NCI-H460 (cell line): ENCODE measurements at places on chromosomes 5 and 9. TPM values are rescaled to one million over a fixed set of nuclear protein-coding genes. Genes with fewer than 3 reads are reported as not detected.
A peak's percentile ranks its signal among the peaks of the same experiment; 100 is the strongest.

DNA sequence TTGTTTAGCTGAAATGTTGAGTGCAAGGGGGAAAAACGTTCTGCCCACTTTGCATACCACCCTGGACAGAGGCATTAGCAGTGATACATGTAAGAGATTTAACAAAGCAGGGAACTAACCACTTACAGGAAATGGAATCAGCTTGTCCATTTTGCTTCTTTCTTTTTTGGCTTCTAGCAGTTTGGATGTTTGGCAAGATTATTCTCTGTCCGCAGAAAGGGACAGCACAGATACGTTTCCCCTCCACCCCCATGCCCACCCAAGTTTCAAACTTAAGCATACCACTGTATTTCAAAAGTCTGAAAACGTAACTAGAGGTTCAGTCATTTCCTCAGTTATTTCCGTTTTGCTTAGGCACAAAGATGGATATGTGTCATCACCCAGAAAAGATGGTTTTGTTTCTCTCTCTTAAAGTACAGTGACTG is 118.4 kb downstream of the GDNF start:
- no peak for DNase-seq

DNA sequence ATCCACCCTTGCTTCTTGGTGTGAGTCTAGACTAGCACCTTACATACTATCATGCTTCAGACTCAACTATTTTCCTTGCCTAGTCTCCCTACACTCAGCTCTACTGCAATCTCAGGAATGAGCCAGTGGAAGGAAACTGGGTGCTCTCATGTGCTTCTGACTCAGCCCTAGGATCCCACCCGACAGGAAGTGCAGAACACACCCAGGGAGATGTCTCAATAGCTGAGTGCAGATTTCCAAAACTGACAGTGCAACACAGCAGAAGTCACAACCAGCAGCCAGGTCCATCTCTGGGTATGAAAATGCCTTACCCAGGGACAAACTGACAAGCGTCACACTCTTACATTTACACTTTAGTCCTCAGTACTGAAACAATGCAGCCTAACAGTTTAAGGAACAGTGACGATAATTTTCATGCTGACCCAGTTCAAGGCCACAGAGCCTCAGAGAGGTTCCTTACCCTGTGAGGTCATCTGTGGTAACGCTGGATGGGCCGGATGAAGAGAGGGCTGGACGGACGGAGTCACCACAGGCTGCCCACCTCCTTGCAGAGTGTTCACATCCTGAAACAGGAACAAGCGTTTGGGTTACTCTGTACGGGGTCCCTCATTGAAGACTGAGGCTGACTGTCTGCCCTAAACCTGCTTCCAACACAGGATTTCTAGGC is 33.0 kb downstream of the FKBP15 start:
- peak; percentile 50 for DNase-seq

DNA sequence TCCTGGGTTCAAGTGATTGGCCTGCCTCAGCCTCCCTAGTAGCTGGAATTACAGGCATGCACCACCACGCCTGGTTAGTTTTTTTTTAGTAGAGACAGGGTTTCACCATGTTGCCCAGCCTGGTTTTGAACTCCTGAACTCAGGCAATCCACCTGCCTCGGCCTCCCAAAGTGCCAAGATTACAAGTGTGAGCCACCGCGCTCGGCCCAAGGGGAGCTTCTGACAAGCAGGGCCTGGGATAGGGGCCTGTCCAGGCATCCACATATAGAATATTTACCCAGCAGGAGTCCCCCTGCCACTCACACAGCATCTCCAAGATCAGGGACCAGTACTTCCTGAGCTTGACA is 10.1 kb downstream of the IRF1 start:
- no peak for DNase-seq

GRCh38 chr9:27595733-27596132 is 22.5 kb upstream of the C9orf72 start:
- no peak for DNase-seq

DNA sequence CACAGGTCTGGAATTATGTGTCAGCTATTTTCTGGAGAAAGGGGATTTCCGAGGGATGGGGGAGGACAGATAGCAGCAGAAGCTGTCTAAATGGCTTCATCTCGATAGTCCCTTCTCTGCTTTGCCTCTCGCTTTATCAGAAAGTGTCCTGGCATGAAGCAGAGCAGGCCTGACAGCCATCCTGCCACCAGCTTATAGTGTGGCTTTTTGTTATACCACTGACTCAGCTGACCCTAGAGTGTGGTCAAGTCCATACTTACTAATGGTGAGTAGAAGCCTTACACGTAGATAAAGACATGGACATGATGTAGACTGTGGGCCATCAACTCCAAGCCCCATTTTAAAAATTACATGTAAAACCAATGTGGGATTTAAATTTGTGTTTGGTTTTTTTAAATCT is 50.0 kb downstream of the RCL1 start:
- DNase-seq, result no peak

- DNase-seq, result peak; percentile 67
Measured at GRCh38 chr5:76867827-76868693, 18.2 kb downstream of the S100Z start.

GRCh38 chr5:157273131-157273556 is 7.2 kb downstream of the CYFIP2 start:
- DNase-seq, result no peak

DNA sequence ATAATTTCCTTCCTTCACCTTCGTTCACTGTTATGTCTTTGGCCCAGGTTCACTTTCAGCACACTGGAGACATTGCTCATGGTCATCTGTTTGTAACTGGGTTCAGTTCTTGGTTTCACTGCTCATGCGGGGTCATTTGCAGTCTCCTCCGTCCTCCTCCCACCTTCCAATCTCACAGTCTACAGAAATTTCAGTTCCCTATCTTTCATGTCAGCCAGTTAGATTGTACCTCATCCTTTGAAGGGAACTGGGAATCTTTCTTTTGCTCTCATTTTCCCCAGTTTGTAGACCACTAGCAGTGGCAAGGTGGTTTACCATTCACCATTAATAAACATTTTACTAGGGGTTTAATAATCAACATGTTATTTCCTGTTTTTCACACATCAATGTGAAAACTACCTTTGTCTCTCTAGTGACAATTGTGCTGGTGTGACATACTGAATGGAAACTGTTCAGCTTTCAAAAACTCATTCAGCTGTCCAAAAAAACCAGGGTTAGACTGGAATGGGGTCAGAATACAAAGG is 100.9 kb upstream of the IL6ST start:
- no peak for DNase-seq

DNA sequence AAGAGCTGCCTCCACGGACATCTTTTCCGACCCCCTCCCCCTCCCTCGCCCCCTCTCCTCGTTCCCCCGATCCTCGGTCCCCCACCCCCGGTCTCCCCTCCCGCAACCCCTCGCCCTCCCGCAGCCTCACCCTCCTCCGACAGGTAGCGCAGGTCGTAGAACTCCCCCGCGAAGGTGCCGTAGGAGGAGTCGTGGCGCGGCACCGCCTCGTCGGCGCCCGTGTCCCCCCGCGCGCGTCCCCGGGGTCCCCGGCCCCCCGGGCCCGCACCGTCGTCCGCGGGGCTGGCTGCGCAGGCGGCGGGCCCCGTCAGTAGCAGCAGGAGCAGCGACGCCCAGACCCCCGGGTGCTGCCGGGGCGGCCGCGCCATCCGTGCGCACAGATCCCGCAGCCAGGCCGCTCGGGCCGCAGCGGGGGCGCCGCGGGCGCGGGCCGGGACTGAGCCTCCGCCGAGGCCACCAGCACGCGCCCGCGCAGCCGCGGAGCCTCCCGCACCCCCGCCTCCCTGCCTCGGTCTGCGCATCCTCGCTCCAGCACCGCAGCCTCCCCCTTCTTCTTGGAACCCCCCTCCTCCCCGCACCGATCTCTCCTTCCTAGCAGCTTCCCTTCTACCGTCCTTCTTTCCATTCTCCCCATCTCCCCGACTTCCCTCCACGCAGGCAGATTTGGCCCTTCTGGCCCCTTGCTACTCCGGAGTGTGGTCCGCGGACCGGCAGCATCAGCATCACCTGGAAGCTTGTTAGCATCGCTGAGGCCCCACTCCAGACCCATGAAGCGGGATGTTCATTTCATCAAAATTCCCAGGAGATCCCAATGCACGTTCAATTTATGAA is at the start of gene FRRS1L:
Gene FRRS1L, minus strand, starts transcription at position 479 of the 831 bp plus-strand sequence. Its CDS starts 111 bp downstream, at position 368.
- no peak for DNase-seq

- DNase-seq, result no peak
Measured at GRCh38 chr5:56669534-56670483, 145.5 kb upstream of the MAP3K1 start.

- no peak for DNase-seq
Measured at GRCh38 chr5:378976-379742, 57.6 kb downstream of the AHRR start.

DNA sequence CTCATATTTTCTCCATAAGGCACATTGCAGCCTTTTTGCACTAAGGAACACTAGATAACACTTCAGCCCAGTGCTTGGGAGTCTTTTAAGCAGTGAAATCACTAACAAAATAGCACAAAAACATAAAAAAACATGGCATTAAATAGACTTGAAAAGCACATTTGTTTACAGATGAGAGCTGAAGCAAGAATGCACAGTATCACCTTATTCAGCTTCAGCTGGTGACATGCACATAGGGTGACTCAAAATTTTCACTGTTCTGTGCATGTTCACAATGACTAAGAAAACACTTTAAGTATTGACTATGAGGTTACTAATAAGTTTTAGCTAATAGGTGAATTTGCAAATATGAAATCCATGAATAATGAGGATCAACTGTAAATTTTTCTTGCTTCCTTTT is 293.9 kb upstream of the TARS1 start:
- DNase-seq, result no peak

DNA sequence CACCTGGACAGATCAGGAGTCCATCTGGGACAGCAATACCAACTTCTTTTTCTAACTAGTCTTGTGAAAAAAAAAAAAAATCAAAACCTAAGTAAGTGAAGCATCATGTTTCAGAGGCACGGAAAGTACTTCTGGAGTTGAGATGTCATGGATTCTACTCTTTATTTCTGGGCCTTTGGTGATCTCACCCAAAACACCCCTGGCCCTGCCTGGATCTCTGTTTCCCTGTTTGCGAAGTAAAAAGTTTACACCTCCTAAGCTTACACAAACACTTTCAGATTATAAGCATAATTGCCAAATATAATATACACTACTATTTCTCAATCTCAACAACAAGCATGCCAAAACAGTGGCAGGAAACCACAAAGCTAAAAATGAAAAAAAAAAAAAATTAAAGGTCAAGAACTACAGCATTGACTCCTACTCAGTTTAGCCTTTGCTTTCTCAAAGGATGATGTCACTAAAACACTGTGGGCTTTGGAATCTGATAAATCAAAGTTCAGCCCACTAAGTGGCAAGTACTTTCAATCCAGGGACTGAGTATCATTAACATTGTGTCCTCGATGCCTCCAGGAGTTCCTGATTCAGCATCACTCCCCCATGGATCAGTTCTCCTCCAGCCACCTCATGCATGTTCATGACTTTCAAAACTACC is 291.9 kb downstream of the NFIB start:
- no peak for DNase-seq

GRCh38 chr9:109901201-109901600 is 121.2 kb downstream of the PALM2AKAP2 start:
- no peak for DNase-seq

DNA sequence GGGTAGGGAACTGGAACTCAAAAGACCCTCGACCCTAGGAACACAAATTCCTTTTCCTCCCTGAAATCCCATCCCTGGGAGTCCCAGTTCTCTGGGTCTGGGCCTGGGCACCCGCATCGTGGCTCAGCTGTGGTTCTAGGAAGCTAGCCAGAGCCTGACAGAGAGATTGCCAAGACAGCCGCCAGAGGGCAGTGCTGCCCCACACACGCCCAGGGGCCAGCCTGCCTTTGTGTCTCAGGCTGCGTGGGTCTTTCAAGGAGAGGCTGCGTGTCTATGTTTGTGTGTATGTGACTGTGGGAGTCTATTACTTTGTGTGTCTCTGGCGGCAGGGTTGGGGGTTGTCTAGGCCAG is 32.0 kb upstream of the TTLL11 start:
- peak; percentile 74 for DNase-seq

- no peak for DNase-seq
Measured at GRCh38 chr5:9335754-9336495, 209.9 kb downstream of the SEMA5A start.

The DMRTA1 gene
- 1.3 and 1.4 TPM in 2 replicates for total RNA-seq

The DELE1 gene
- 78.5 and 79.5 TPM in 2 replicates for total RNA-seq

The PCDHB4 gene
- not detected in 2 replicates for total RNA-seq

The NUTM2G gene
- not detected in 2 replicates for total RNA-seq

The FOXD4L6 gene
- 0.07 TPM in 1 of 2 replicates, not detected in the other for total RNA-seq

The TMEM215 gene
- not detected in 2 replicates for total RNA-seq

The TAF7 gene
- 91.7 and 130 TPM in 2 replicates for total RNA-seq

The SMU1 gene
- total RNA-seq, result 18.2 and 20.2 TPM in 2 replicates

The SLC6A19 gene
- not detected in 2 replicates for total RNA-seq

The ADCY2 gene
- total RNA-seq, result not detected in 2 replicates

The STING1 gene
- total RNA-seq, result 1.6 and 3.0 TPM in 2 replicates
